ENCODE measurements at places on chromosomes 11 and 22.

GRCh38 chr11:93100211-93100610, 97.6 kb downstream of the SLC36A4 start:
- DNase-seq: no peak

DNA sequence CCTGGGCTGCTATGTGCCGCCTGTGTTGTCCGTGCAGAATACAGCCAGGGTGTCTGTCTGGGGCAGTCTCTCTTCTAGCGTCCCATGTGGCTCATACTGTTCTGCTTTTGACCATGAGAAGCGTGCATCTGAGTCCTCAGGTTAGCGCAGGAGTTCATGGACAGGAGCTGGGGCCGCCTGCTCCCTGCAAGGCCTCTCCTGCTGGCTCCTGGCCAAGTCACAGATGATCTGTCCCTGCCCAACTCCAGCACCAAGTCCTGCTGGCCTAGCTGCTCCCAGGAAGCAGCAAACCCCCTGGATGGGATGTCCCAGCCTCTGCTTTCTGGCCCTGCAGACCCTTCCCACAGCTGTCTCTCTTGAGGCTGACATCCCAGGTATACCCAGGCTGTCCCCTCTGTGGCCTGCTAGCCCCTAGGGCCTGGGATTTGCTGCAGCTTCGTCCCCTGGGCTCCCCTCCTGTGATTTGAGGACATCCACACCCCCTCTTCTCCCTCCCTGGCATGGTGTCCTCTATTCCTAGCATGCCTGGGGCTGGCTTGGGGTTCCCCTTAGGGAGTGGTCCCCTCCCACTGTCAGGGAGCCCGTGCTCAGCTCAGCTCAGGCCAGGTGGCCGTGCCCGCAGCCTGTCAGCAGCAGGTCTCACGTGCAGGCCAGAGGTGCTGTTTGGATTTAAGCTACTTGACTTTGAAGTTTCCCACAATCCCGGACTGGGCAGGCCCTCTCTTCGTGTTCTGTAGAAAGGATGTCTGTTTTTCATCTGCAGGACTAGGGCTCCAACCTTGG, 17.8 kb downstream of the PRR5 start:
- DNase-seq: no peak

- no peak for DNase-seq
Observed at GRCh38 chr11:10108915-10109680, 184.9 kb downstream of the SBF2 start.

GRCh38 chr11:20584093-20584774, 15.2 kb upstream of the SLC6A5 start:
- no peak for DNase-seq

- DNase-seq: no peak
Observed at GRCh38 chr22:19505735-19506126, 18.5 kb downstream of the CLDN5 start.

DNA sequence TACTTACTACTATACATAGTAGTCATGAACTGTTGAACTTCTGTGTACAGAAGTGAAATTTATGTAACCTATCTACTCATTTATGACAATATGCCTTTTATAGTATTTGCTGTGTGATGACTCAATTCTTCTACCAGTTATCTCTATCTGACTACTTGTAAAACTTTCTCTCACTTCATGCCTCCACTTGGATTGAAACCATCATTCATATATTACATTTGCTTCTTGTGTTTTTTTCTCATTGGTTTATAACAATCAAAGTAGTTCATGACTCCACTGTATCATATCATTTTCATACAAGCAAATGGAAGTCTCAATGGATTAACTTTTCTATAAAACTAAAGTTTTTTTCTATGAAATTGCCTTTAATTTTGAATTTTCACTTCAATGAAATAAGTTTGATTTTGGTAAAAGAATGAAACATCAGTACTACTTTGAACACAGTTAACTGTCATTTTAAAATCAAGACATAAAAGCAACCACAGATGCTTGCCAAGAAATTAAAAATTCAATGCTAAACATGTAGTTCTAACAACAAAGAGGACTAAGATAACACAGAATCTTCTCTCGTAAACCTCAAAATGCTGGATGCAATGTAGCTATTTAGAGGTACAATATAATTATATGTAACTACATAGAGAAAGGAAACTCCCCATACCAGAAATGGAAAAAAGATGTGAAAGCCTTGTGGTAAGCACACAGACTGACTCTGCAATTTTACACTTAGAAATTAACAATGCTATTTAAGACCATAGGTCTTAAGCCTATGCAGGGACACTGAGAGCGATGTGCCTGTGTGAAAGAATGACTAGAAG, 27.6 kb upstream of the EXPH5 start:
- no peak for DNase-seq

DNA sequence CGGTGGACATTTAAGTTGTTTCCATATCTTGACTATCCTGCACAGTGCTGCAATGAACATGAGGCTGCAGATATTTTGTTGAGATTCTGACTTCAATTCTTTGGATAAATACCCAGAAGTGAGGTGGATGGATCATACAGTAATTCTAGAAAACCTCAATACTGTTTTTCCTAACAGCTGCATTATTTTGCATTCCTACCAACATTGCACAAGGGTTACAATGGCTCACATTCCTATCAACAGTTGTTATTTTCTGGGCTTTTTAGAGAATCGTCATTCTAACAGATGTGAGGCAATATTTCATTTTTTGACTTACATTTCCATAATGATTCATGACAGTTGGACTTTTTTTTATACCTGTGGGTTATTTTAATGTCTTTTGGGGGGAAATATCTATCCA, 716.9 kb upstream of the ANO3 start:
- DNase-seq: no peak

DNA sequence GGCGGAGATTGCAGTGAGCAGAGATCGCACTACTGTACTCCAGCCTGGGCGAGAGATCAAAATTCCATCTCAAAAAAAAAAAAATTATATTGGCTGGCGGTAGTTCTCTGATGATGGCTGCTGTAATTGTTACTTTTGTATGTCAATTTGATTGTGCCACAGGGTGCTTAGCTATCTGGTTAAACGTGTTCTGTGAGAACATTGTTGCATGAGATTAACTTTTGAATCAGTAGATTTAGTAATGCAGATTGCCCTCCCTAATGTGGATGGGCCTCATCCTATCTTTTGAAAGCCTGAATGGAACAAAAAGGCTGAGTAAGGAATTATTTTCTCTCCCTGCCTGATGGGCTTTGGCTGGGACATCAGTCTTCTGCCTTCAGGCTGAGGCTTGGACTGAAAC, 654.2 kb downstream of the OPCML start:
- no peak for DNase-seq

DNA sequence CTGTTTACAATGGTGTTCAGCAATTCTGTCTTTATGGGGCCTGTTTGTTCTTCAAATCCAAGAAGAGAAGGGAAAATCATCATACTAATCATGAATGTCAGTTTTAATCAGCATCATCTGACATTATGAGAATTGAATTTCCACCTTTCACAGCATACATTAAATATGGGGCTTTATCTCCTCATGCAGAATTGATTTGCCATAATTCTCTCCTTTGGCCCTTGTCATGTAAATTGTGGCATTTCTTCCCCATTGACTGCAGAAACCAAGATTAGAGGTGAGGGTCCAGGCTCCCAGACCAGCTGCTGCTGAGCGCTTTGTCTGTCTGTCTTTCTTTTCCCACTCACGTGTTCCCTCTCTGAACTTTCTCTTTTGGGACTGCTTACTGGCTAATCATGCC, 232.1 kb upstream of the NAV2 start:
- DNase-seq: no peak

GRCh38 chr22:48238966-48239365, 1476.5 kb downstream of the TBC1D22A start:
- DNase-seq: no peak

DNA sequence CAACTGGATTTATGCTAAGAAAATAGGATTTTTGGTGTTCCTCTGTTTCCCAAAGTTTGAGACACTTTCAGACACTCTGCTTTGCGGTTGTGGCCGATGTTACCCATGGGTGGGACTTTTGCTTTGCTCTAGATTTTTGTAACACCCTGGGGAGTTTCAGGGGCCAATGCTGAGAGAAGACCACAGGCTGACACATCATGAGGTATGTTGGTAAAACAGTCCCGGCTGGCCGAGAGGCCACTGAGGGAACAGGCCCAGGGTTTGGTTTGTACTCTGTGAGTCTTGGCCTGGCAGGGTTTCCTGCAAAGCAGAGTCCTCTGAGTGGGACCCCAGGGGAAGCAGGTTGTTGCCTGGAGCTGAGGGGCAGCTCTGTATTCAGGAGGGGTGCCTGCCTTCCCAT, 78.5 kb upstream of the PITPNB start:
- DNase-seq: no peak

GRCh38 chr22:16915701-16916100, 90.5 kb upstream of the XKR3 start:
- DNase-seq: no peak

- no peak for DNase-seq
Observed at GRCh38 chr22:39242595-39243438, 2.0 kb downstream of the PDGFB start.

- no peak for DNase-seq
Observed at GRCh38 chr22:23113067-23113846, 28.5 kb downstream of the RSPH14 start.

GRCh38 chr11:72778535-72779494, 15.0 kb downstream of the STARD10 start:
- DNase-seq: no peak

Measured in stimulated activated CD8-positive, alpha-beta memory T cell treated with anti-CD3 and anti-CD28 coated beads, Interleukin-15, amount 100 ng/mL, for 24 hours (primary cell).